ENCODE measurements at places on chromosomes 16 and 17.

- DNase-seq, result no peak
Observed at GRCh38 chr17:4879601-4880000, 19.7 kb upstream of the C17orf107 start.

GRCh38 chr16:48124266-48124665 is 31.5 kb downstream of the ABCC12 start:
- DNase-seq, result no peak

DNA sequence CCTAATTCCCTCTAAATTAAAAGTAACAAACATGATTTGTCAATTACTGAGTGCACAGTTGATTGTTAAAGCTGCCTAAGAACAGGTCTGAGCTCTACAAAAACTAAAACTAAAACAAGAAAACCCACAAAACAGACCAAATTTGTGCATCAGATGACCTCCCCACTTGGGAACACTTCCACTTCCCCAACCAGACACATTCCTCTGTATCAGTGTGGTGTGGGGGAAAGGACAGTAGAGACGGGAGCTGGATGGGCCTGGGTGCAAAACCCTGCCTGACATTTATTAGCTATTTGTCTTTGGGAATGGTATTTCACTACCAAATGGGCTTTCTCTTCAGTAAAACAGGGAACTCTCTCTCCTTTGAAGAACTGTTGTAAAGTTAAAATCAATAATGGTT is 29.8 kb downstream of the STAT3 start:
- no peak for DNase-seq

- no peak for DNase-seq
Observed at GRCh38 chr17:12727076-12727760, 61.5 kb downstream of the MYOCD start.

DNA sequence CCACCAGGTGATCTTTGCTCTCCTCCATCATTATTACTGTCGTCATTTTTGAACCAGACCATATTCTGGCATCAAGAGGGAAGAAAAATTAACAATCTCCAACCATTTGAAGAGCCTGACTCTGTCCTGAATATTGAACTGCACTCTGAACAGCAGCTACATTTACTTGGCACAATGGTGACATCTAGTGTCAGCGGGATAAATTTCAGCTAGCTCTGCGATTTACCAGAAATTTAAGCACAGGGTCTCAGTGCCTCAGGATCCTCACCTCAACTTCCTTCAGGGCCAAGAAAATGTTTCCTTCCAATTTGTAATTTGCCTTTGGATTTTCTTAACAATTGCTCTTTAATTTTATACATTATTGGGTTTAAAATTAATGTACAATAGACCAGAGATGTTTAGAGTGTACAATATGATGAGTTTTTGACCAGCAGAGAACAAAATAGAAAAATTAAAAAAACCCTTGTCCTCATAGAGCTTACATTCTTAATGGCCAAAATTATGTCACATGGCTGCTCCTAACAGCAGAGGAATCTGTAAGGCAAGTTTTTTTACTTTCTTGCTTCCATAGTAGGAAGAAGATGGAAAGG is 10.7 kb upstream of the ZNF19 start:
- no peak for DNase-seq

DNA sequence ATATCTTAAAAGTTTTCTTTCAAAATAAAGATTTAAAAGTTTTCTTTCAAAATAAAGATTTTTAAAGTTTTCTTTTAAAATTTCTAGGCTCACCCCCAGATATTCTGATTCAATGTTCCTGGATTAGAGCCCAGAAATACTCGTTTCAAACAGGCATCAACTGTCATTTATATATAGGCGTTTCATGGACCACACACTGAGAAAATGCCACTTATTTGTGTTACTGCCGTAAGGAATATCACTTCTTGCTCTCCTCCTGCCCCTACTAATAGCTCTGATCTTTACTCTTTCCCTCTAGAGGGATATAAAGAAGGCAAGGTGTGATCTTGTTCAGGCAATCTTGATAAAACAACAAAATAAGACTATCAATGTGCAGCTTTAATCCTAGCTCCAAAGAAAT is 1324.1 kb downstream of the CDH8 start:
- DNase-seq, result no peak

All from SW 1271 (cell line).